ENCODE measurements at places on chromosomes 3 and 15. TPM values are rescaled to one million over a fixed set of nuclear protein-coding genes. Genes with fewer than 3 reads are reported as not detected.
A peak's percentile ranks its signal among the peaks of the same experiment; 100 is the strongest.

Gene SYNPR
- total RNA-seq: not detected

GRCh38 chr15:29522373-29523276 is 253.0 kb upstream of the NSMCE3 start:
- no peaks in the 10 kb centered on the region for H3K36me3 ChIP-seq
- no peak overlapping the region for H3K4me3 ChIP-seq
- no peak overlapping the region for H3K27ac ChIP-seq
- DNase-seq: no peak
- no peaks in the 10 kb centered on the region for H3K4me1 ChIP-seq
- no peaks in the 10 kb centered on the region for H3K27me3 ChIP-seq

Gene KNG1
- total RNA-seq: not detected

- no peak overlapping the region for H3K4me3 ChIP-seq
- H3K36me3 ChIP-seq: no peaks in the 10 kb centered on the region
- DNase-seq: no peak
Observed at GRCh38 chr3:78402720-78403119, 1362.8 kb downstream of the ROBO2 start.

Gene SLC2A2
- not detected for total RNA-seq

DNA sequence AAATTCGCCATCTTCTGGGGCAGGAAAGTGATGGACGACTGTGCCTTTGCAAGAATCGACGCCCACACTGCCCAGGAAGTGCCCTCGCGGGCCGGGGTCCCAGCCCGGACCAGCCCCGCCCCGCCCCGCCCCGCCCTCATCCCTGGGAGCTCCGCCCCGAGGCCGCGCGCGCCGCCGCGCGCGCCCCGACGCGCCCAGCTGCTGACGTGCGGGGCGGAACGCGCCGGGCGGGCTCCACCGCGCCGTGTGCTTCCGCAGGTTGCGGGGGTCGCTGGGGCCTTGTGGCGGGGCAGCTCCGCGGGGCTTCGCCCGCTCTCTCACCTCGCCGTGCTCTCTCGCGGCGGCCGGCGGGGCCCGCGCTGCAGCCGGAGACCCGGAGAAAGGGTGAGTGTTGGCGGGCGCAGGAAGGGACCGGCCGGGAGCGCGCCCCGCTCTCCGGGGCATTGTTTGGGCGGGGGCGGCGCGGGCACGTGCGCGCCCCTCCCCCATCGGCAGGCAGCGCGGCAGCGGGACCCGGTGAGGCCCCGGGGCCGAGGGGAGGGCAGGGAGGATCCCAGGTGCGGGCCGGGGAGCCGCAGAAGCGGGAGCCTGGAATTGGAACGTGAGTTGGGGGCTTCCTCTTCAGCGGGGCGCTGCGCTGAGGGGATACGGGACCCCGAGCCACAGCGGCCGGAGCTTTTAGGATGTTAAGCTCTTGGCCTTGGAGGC is at the start of gene YEATS2:
Gene YEATS2 (plus strand): TSS at position 188 of the 708 bp plus-strand sequence. CDS start 17,366 bp downstream, outside the sequence.
- no peaks in the 10 kb centered on the region for H3K36me3 ChIP-seq
- peak within 1 kb of the TSS; percentile 78 for H3K27ac ChIP-seq
- DNase-seq: peak; percentile 79
- peak within 1 kb of the TSS; percentile 83 for H3K4me3 ChIP-seq
- peaks cover 24% of the 10 kb centered on the region for H3K4me1 ChIP-seq

GRCh38 chr3:149167898-149168297 is 38.5 kb downstream of the HPS3 start:
- peaks cover 50% of the 10 kb centered on the region for H3K36me3 ChIP-seq
- no peak overlapping the region for H3K27ac ChIP-seq
- H3K4me3 ChIP-seq: no peak overlapping the region
- H3K4me1 ChIP-seq: no peaks in the 10 kb centered on the region
- no peak for DNase-seq

DNA sequence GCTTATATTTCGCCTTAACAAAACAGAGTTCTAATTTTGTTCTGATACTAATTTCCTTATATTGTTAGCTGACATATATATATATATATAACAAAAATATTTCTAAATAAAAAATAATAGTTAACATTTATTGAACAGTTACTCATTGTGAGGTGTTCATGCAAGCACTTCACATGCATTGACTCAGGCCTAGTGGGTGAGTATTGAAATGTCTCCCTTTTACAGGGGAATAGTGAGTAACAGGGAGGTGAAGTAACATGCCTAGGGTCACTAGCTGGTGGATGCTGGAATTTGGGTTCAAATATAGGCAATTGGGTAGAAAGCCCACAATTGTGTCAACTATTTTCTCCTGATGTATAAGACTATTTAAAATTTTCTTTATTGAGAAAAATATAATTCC is 102.6 kb upstream of the ZPLD1 start:
- H3K27ac ChIP-seq: no peak overlapping the region
- no peaks in the 10 kb centered on the region for H3K36me3 ChIP-seq
- no peaks in the 10 kb centered on the region for H3K4me1 ChIP-seq
- DNase-seq: no peak

GRCh38 chr3:183875411-183875810 is 9.3 kb downstream of the PARL start:
- peaks cover 21% of the 10 kb centered on the region for H3K4me1 ChIP-seq
- DNase-seq: no peak

DNA sequence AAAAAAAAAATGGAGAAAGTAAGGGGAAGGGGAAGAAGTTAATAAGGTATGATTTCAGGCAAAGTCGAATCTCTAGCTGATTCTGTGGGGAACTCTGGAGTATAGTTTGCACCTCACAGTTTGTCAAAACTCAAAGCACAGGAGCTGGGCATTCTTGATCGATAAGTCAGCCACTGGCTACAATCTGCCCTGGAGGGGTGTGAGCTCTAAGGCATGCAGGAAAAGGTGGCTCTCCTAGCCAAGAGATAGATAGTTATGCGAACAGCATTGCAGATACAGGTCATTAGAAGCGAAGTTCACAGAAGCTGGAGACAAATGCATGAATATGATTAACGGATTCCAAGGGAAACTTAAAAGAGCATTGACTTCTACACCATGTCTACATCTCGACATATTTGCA is 952.6 kb downstream of the AGBL1 start:
- no peak overlapping the region for H3K4me3 ChIP-seq
- DNase-seq: no peak
- no peaks in the 10 kb centered on the region for H3K36me3 ChIP-seq
- no peak overlapping the region for H3K27ac ChIP-seq
- H3K27me3 ChIP-seq: no peaks in the 10 kb centered on the region
- H3K4me1 ChIP-seq: no peaks in the 10 kb centered on the region

Gene TGM5
- total RNA-seq: not detected

DNA sequence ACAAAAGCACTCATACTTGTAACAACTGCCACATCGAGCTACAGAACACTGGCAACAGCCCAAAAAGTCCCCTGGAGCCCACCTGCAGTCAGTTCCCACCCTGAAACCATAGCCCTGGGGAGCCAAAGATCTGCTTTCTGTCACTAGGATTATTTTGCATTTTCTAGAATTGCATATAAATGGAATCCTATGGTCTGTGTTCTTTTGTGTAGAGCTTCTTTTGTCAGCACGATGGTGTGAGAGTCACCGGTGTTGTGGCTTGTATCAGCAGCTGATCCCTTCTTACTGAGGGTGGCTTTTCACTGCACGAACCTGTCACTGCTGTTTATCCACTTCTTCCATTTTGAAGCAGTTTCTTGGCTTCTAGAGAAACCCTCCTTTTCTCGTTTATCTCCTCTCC is 60.1 kb upstream of the PRR23E start:
- no peak for DNase-seq
- H3K36me3 ChIP-seq: no peaks in the 10 kb centered on the region
- no peaks in the 10 kb centered on the region for H3K27me3 ChIP-seq
- no peak overlapping the region for H3K27ac ChIP-seq
- no peaks in the 10 kb centered on the region for H3K4me1 ChIP-seq

- peaks cover 7% of the 10 kb centered on the region for H3K4me1 ChIP-seq
- H3K27me3 ChIP-seq: no peaks in the 10 kb centered on the region
- no peak overlapping the region for H3K4me3 ChIP-seq
- no peaks in the 10 kb centered on the region for H3K36me3 ChIP-seq
- H3K27ac ChIP-seq: no peak overlapping the region
- DNase-seq: no peak
Observed at GRCh38 chr15:43270676-43271306, 4.1 kb upstream of the TGM5 start.

GRCh38 chr3:73868688-73869315 is 244.1 kb upstream of the PDZRN3 start:
- H3K27me3 ChIP-seq: no peaks in the 10 kb centered on the region
- H3K4me1 ChIP-seq: no peaks in the 10 kb centered on the region
- H3K27ac ChIP-seq: no peak overlapping the region
- H3K4me3 ChIP-seq: no peak overlapping the region

- no peaks in the 10 kb centered on the region for H3K4me1 ChIP-seq
- H3K36me3 ChIP-seq: no peaks in the 10 kb centered on the region
- no peak for DNase-seq
- no peak overlapping the region for H3K27ac ChIP-seq
- no peaks in the 10 kb centered on the region for H3K27me3 ChIP-seq
- H3K4me3 ChIP-seq: no peak overlapping the region
Observed at GRCh38 chr15:71189718-71190117, 74.4 kb downstream of the THSD4 start.

Gene TM4SF18
- total RNA-seq: not detected

DNA sequence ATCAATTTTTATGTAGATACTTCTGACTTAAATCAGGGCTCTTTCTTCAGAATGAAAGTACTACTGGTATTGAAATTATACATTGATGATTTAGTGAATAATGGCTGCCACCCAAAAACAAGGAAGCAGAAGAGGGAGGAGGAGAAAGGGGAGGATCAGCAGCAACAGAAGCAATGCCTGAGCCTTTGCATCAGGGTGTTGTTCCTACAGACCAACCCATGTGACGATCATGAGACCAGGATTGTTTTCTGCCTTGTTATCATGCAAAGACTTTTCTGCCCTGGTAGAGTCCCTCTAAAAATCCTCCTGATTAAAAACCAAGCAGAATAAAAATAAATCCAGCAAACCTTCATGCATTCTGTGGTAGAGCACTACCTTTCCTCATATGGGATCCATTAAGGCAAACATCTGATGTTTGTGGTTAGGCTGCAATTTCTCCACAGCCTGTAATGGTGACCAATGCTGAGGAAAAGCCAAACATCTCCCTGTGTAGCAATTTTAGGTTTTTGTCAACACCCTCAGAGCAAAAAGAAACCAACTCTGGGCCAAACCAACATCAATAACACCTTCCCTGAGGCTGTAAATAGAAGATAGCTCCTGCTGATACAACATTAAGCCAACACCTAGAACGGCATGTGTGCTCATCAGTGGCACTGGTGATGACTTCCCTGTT is 191.7 kb downstream of the ATP8B4 start:
- DNase-seq: no peak
- no peaks in the 10 kb centered on the region for H3K4me1 ChIP-seq
- H3K27ac ChIP-seq: no peak overlapping the region

GRCh38 chr15:67458331-67459029 is 62.5 kb upstream of the C15orf61 start:
- H3K27me3 ChIP-seq: no peaks in the 10 kb centered on the region
- H3K36me3 ChIP-seq: no peaks in the 10 kb centered on the region
- no peaks in the 10 kb centered on the region for H3K4me1 ChIP-seq
- no peak overlapping the region for H3K4me3 ChIP-seq

Gene CERS3
- 1.9 TPM for total RNA-seq

Gene IL16
- 400 TPM for total RNA-seq

- no peaks in the 10 kb centered on the region for H3K4me1 ChIP-seq
- H3K27me3 ChIP-seq: no peaks in the 10 kb centered on the region
- no peak overlapping the region for H3K4me3 ChIP-seq
- no peaks in the 10 kb centered on the region for H3K36me3 ChIP-seq
- no peak for DNase-seq
Observed at GRCh38 chr3:128597900-128598299, 52.7 kb downstream of the RPN1 start.

Gene NAA80
- total RNA-seq: 33.1 TPM

DNA sequence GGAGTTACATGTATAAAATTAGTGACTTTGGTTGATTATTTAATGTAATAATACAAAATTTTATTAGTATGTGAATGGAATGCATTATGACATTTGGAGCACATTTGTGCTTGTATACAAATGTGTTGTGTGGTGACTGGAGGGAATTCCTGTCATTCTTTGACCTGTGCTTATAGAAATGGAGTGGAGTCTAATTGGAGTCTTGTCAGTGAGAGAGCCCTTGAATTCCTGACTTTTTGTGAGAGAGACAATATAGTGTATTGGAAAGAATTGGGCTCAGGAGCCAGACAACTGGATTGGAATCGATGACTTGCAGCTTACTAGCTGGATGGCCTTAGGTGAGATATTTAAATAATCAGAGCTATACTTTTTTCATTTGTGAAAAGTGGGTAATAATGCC is 9.4 kb downstream of the TCF12 start:
- H3K4me3 ChIP-seq: no peak overlapping the region
- peaks cover 58% of the 10 kb centered on the region for H3K4me1 ChIP-seq
- no peaks in the 10 kb centered on the region for H3K36me3 ChIP-seq
- DNase-seq: no peak

GRCh38 chr3:57397175-57398026 is 104.9 kb upstream of the ASB14 start:
- H3K4me3 ChIP-seq: no peak overlapping the region
- no peak overlapping the region for H3K27ac ChIP-seq
- H3K27me3 ChIP-seq: no peaks in the 10 kb centered on the region
- H3K36me3 ChIP-seq: no peaks in the 10 kb centered on the region
